ENCODE measurements at places on chromosomes 5 and 9.

GRCh38 chr5:81785322-81785721 lies 34.4 kb upstream of the SSBP2 start:
- DNase-seq: no peak

GRCh38 chr5:57231607-57232006 lies 57.7 kb downstream of the GPBP1 start:
- no peak for DNase-seq

DNA sequence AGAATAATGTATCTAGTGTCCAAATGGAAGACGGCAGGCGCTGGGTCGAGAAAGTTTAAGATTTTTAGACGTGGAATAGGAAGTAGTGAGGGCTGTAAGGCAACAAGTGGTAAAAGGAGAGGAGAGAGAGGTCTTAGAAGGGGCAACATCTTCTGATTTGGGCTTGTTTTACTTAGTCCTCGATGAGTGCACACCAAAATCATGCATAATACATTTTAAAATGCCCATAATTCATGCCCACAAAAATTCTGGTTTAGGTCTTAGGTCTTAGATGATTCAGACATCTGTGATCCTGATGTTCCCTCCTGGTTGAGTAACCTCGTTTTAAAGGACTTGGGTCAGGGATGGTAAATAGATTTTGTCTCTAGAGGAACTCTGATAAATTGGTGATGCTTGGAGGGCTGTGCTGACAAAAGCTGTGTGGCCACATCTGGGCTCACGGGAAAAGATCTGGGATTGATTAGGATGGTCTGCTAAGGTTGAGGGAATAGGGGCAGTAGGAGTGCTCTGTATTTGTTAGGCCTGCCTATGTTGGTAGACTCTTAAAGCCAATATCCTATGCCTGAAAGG lies 476.3 kb downstream of the CCDC171 start:
- DNase-seq: no peak

DNA sequence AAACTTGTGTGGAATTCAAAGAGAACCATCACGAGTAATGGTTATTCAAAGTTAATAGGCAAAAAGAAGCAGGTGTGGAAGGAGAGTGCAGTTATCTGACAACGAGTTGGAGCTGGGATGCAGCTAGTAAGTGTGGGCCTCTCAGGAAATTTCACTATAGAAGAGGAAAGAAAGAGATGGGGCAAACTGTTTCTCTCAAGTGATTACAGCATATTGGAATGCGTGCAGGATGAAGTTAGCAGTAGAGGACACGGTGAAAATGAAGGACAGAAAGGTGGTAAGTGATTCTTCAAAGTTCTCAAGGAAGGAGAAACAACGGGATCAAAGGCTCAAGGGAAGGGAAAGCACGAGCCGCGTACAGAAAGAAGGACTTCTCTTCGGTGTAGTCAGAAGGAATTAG lies 84.0 kb downstream of the ADAMTS12 start:
- DNase-seq: no peak

DNA sequence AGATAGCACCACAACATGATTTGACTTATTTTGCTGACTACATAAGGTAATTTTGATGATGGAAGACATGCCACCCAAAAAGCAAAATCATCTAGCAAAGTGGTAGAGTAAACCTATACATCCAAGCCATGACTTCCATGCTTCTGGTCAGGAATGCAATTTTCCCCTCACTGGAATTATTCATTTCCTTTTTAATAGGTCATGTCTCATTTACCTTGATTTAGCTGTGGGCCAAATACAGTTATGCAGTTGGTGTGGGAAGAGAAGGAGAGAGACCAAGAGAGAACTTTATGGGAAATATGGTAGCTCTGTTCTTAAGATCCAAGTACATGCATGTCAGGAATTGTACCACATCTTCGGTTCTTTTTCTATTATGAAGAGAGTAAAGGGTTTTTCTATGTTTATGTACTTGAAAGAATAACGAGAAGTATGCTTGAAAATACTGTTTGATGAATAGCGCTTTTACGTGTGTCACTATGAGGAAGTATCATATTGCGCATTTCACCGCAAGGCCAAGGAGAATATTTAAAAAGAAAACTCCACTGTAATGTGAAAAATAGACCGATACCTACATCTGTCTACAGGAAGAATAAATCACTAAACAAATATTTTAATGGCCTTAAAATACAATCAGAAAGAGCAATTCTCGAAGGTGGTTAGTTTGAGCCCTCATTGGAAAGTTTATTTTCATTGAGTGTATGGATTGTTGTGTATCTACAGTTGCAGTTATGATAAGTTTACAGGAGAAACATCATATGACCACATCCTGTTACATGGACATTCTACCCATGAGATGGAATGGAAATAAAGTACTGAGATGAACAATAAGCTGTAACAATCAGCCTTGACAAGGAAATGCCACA lies 134.0 kb downstream of the FOXD1 start:
- no peak for DNase-seq

- no peak for DNase-seq
These were observed 17.2 kb downstream of the MED10 start for GRCh38 chr5:6361101-6361500.

GRCh38 chr9:69500896-69501295 lies 171.3 kb downstream of the APBA1 start:
- DNase-seq: no peak

DNA sequence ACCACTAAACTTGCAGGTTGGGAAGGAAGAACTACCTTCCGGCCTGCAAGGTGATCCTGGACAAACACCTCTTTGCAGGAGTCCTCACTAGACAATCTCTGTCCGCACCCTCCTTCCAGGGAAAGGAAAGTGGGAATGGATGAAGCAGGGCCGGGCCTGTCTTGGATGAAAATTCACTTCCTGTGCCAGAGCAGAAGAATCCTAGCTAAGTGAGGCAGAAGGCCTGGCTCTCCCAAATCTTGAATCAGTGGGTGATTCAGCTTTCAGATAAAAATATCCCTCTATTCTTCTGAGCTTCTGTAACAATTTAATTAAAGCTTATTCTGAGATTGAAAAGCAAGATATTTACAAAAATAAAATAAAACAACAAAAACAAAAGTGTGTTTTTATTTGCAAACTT lies 281.9 kb upstream of the TLE4 start:
- DNase-seq: no peak

- no peak for DNase-seq
These were observed 9.9 kb upstream of the CD180 start for GRCh38 chr5:67206461-67206860.

- DNase-seq: no peak
These were observed 36.2 kb downstream of the TNFSF8 start for GRCh38 chr9:114894206-114894605.

- no peak for DNase-seq
These were observed 21.6 kb downstream of the RIC1 start for GRCh38 chr9:5650356-5651105.

- no peak for DNase-seq
These were observed 1999.3 kb upstream of the CDH9 start for GRCh38 chr5:29037716-29038115.

DNA sequence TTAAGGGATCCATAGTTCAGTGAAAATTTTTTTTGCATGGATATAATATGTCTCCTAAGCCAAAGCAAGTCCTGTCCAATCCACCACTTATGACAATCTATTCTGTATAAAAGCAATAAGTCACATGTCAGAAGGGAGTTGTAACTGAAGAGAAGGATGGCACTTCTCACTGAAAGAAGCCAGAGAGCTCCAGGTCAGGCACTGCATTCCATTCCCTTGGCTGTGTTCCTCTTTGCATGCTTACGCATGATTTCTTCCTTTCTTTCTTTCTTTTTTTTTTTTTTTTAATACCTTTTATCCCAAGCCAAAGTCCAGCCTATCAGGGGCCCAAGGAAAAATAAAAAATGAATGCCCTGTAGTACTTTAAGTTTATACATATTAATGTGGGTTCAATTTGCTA lies 39.8 kb downstream of the MAMDC2 start:
- DNase-seq: no peak

DNA sequence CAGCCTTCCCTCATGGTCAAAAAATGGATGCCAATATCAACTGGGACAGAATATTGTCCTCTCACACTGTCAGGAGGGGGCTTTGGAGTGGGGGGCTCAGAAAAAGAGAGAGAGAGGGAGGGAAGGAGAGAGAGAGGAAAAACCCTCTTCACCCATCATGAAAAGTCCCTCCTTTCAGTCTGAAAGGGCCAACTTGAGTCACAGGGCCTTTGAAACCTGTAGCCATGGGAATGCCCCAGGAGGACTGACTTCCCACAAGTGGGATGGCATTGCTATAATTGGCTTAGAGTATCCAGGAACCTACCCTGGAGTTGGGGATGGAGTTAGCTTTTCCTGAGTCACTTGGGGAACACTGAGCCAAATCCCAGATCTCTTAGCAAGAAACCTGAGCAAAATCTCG lies 41.2 kb downstream of the DNAJC21 start:
- no peak for DNase-seq

DNA sequence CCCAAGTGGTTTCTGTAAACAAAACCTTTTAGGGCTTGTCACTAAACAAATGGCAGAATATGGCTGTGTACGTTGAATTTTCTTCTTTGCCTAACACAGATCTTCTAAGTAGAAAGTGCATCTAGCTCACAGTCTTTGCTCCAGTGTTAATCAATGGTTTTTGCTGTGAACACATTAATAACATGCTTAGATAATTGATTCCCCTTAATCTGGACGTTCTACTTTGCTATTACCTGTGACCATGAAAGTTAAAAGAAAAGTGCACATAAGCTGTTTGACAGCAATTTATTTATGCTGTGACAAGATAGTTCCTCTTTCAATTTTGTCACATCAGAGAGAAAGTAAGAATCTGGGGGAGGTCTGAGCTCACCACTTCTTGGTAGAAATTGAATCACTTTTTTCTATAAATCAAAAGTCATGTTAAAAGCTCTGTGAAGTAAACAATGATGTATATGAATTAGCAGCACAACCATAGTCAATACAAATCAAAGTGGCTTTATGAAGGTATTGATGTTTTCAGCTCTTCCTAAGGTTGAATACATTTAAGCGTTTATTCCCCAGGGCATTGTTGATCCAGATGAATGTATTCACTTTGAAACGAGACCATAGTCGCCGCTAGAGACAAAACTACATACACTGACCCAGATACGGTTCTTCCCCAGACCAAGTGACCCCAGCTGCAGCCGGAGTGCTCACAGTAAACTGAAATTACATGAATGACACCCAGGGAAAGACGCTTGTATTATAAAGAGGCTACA lies 174.6 kb upstream of the ZNF608 start:
- DNase-seq: no peak

- DNase-seq: no peak
These were observed 494.2 kb downstream of the MTRR start for GRCh38 chr5:8363138-8363537.

DNA sequence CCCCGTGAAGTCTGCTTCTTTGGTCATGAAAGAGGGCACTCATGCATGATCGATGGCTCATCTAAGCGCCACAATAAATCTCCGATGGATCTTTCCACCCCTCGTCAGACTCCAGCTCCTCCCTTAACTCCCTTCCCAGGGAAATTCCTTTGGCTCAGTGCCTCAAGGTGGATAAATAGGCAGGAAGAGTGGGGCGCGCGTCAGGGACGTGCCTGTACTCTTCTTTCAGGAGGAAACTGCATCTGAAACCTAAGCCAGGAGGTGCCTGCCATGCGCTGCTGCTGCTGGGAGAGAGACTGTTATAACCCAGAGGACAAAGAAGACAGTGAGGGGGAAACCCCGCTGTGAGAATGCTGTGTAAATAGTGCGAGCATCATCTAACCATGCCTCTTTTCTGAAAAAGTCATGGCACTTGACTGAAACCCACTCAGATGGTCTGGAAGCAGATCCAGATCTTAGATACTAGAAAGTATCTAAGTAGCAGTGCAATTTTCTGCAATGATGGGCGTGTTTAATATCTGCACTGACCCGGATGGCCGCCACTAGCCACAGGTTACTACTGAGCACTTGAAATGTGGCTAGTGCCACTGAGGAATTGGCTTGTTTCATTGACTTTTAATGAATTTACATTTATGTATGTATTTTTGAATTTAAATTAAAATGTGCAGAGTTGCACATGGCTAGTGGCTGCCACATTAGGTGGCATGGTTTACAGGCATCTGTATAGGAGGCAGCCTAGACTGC lies 120.3 kb upstream of the BASP1 start:
- no peak for DNase-seq

DNA sequence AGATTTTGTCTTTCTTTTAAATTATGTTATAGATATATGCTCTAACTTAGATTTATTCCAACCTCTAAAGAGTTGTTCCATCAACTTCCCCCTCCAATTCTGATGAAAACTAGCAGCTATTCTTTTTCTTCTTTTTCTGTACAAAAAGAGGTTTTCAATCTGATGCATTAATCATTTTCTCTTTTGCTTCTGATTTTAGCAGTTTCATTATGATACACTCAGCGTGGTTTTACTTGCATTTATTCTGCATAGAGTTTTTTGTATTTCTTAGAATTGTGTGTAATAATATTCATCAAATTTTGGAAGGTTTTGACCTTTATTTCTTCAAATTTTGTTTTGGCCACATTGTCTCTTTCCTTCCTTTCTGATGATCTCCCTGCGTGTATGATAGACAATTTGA lies 968.1 kb upstream of the CDH18 start:
- no peak for DNase-seq

DNA sequence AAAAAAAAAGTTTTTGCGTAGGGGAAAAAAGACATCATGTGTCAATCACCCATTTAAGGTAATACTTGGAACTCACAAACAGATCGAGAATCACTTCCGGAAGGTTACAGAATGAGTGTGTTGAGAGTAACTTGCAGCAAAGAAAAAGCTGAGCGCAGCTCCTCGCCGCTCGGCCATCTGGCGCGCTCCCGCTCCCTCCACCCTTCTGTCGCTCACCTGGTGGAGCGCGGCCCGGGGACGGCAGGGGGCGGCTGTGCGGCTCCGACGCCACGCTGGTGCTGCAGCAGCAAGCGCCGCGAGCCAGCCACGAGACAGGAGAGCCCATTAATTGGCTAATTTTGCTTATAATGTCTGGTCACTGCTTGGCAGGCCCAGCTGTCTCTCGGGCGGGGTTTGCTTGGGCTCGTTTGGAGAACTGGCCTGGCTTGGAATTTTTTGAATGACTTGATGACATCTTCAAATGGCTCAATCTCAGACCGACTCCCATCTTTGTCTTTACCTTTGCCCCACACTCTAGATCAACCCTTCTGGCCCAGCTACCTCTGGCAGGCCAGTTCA lies 601.8 kb downstream of the CCDC171 start:
- DNase-seq: no peak

DNA sequence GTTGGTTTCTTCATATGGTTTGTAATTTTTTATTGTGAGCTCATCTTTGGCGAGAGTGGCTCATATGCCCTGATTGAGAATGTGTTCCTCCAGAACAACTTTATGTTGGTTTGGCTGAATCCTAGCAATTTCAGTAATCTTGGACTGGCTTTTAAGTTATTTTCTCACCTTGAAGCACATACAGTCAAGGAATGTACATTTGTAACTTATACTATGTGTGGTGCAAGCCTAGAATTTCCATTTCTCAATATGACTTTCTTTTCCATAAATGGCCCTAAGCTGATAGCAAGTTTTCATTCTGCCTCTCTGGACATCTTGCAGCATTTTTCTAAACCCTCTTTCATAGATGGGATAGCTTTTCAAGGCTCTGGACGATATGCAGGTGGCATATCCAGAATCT lies 247.5 kb downstream of the DOCK8 start:
- no peak for DNase-seq

Measured in esophagus squamous epithelium (tissue), 5 donors.